ENCODE measurements at places on chromosomes 1 and 21.

- DNase-seq = no peak
These were observed 513 bp downstream of the GTF2B start for GRCh38 chr1:88890791-88891317.

DNA sequence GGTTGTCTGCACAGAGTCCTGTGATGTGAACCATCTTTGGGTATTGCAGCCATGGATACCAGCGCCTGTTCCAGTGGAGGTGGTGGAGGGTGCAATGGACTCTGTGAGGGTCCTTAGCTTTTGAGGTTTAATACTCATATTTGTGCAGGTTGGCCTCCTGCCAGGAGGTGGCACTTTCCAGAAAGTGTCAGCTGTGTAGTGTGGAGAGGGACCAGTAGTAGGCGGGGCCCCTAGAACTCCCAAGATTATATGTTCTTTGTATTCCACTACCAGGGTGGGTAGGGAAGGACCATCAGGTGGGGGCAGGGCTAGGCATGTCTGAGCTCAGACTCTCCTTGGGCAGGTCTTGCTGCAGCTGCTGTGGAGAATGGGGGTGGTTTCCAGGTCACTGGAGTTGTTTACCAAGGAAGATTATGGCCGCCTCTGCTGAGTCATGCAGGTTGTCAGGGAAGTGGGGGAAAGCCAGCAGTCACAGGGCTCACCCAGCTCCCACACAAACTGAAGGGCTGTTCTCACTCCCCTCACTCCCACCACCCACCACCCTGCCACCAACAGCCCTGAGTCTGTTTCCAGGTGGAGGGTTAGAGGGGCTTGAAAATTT is 31.2 kb upstream of the ZNF678 start:
- DNase-seq = no peak

- no peak for DNase-seq
These were observed 17.9 kb upstream of the MIIP start for GRCh38 chr1:12001249-12001917.

- DNase-seq = peak; percentile 5
These were observed 1.4 kb downstream of the TIPRL start for GRCh38 chr1:168180148-168180524.

- DNase-seq = no peak
These were observed 27.3 kb downstream of the MAN1C1 start for GRCh38 chr1:25643929-25644328.

GRCh38 chr1:152546704-152547103 is 19.9 kb downstream of the LCE3E start:
- DNase-seq = no peak

GRCh38 chr21:44424608-44425306 is 30.6 kb upstream of the LRRC3 start:
- no peak for DNase-seq
